NCI-H2029 treated with DMSO at 0.1 percent for 48 hours (cell line): ENCODE measurements at places on chromosomes 12 and 14.

GRCh38 chr14:71591929-71592328 lies 340.3 kb upstream of the RGS6 start:
- DNase-seq = no peak

DNA sequence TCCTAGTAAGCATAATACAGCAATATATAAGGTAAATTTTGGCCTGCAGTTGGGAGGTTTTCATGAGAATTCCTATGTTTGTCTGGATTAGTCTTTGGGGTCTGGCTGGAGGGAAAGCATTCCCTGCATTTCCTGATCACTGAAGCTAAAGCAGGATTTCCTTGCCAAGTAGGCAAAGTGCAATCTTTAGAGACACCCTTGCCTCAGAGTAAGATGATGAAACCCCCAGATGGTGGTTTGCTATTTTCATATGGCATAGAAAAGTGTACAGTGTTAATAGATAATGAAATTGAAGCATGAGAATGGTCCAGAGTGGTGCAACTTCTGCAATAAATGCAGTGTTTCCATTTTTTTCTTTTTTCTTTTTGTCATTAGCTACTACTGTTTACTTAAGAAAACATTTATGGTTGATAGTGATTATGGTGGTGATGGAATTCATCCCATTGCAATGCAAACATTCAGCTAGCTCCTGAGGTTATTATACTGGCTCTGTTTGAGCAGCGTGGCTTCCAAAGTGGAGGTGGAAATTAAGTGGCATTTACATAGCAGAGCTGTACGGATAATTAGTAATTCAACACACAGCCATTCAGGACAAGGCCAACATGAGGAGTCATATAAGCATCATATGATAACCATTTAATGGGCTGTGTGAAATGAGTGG lies 276.3 kb downstream of the DUSP6 start:
- DNase-seq = no peak

GRCh38 chr12:39613525-39613924 lies 6.1 kb downstream of the ABCD2 start:
- DNase-seq = no peak

DNA sequence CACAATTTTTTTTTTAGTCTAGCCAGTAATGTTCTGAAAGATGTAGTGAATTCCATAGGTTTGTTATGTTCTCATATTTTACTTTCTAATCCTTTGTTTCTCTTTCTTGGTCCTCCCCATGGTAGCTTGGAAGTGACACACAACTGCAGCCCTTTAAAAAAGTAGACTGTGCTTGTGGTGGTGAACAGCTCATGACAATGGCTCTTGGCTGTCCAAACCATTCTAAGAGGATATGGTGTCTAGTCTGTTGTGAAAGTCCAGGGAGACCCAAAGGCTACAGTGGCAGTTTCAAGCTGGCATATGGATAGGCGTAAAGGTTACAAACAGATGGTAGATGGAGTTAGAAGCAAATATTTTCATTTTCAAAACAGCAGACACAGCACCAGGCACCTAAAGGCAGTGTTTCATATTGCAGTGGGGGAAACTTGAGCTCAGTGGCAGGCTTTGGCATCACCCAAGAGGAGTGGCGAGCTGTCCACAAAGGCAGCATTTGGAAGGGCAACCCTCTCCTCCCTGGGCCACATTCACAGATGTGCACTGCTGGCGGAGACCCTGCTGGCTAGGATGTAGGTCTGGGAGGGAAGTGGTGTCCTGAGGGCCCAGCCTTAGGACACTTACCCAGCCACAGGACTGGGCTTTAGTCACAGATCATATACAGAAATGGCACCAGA lies 102.1 kb downstream of the DYRK2 start:
- DNase-seq = no peak

- no peak for DNase-seq
Measured at GRCh38 chr12:21552635-21553328, 26.7 kb downstream of the SPX start.

GRCh38 chr12:50932787-50933280 lies 19.5 kb upstream of the HIGD1C start:
- DNase-seq = no peak

DNA sequence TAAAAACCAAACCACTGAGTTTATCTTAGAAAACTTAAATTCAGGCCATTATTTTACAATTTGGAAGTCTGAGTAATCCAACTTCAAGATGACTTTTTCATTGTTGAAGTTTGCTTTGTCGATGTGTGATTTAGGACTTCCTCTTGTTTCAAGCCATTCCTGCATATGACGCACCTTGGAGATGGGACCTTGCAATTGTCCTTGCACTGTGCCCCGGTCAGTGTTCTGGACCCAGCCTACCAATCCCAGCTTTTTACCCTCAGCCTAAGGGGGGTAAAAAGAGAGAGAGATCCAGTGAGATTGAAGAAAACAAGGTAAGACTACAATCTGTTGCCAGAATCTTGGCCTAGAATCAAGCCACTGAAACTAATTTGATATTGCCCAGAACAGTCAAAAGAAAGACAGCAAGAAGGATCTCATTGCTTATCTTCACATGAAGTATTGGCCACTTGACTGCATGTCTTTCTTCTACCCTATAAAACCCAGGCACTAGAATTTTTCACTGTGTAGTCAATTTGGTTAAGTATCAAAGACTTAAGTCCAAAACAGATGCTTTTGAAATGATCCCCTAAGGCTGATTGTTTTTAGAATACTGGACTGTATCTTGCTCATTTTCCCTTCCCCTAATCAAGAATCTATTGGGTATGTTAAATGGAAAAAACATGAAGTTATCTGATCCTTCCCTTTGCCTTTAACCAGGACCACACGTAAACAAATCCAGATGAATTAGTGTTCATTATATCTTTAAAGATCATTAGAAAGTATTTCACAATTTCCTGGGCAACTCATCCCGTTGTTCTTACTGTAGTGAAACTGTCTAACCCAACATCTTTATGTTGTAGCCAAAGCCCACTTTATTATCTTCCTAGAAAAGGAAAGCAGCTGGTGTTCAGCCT lies 2.4 kb upstream of the MLH3 start:
- no peak for DNase-seq

DNA sequence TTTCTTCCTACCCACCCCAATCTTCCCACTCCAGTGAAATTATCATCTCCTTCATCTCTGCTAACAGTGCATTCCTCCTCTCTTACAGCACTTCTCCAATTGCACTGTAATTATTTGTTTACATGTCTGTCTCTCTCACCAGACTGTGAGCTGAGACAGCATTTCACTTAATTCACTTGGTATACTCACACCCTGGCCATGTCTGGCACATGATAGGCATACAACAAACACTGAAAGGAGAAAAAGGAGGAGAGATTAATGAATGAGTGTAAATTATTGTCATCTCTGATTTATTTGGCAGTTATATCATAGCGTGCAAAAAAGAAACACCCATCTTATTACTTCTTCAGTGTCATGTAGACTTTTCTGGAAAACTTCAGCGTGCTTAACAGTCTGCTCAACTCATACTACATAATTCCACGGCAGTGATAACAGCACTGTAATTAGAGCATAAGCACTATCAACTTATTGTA lies 452.3 kb downstream of the ADAMTS20 start:
- DNase-seq = no peak

GRCh38 chr12:98109266-98109665 lies 406.1 kb upstream of the TMPO start:
- DNase-seq = no peak

DNA sequence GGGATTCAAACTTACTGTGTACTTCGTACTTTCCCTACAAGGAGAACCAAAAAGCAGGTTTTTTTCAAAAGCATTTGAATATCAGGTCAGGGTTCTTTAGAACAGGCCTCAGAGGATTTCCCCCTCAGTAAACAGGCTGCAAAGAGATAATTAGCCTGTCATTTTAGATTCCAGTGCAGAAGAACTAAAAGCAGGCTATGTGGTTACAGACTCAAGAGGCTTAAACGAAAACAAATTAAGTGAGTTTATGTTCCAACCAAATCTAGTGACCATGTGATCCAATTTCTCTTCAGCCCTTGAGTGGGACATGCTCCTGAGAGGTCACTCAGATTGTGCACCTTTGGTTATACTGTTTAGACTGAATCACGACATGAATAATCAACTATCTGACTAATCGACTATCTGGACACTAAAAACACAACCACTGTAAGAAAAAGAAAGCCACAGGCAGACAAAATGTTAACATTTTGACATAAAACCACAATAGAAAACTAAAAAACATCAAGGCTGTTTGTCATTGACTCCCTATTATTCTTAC lies 4.5 kb downstream of the TMED8 start:
- peak; percentile 25 for DNase-seq

DNA sequence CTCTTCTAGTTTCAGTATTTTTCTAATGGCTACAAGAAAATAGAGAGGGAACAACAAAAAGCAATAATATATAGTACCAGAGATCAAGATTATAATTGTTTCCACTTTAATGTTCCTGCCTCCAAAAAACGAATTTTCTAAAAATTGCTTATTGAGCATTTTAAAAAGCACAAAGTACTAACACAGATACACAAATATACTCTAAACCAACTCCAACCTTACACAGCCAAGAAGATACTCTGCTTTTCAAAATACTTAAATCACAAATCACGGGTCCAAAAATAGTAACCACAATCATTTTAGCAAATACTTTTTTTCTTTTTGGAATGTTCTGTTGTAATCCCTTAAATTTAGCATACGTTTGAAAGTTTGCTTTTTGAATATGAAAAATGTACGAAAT lies 2.0 kb downstream of the YAF2 start:
- DNase-seq = no peak

DNA sequence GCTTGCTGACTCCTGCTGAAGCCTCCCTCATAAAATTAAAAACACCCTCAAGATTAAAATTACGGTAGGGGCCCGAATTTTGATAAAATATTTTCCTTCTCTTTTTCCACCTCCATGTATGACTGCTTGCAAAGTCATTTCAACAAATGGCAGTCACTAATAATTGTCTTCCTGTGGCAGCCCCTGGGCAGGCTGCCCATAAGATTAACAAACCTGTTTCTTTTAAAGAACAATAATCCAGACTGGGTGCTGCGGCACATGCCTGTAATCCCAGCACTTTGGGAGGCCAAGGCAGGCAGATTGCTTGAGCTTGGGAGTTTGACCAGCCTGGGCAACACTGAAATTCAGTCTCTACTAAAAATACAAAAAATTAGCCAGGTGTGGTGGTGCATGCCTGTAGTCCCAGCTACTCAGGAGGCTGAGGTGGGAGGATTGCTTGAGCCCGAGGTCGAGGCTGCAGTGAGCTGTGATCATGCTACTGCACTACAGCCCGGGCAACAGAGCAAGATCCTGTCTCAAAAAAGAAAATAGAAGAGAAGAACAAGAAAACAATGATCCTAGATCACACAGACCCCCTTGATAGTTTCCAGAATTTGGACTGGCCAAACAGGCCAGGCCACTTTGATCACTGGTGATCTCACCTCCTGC lies 8.7 kb downstream of the SAV1 start:
- no peak for DNase-seq

DNA sequence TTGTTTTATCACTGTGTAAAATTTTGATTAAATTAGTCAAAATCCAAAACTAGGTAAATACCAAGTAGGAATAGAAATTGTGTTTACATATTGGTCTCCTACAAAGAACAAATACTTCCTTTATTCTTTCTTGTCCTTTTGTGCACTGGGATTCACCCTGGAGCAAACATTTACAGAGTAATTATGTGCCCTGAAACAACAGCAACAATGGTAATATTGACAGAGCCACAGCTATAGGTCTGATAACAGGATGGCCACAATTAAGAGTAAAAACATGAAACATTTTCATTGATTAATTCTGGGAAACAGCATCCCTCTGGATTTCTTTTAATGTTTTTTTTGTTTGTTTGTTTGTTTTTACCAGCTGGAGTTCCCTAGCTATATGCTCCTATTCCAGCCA lies 61.2 kb downstream of the SLC38A6 start:
- peak; percentile 97 for DNase-seq

- peak; percentile 18 for DNase-seq
Measured at GRCh38 chr12:2959505-2960389, 550 bp downstream of the TEAD4 start.

DNA sequence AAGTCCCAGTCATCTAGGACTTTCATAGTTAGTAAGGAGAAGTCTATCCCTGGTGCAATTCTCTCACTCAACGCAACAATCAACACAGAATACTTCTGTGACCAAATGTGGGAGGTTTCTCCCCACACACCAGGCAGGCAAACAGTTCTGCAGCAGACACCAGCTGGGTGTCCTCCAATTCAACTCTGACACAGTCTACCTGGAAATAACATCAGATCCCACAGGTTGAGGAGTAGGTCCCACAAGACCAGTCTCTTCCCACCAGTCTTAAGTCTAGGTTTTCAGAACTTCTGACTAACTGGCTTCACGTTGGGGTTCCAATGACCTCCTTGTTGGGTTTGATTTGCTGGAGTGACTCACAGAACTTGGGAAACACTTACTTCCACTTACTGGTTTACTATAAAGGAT lies 14.8 kb downstream of the ACOT6 start:
- DNase-seq = no peak

- no peak for DNase-seq
Measured at GRCh38 chr14:24662753-24663152, 28.8 kb upstream of the GZMB start.

- DNase-seq = no peak
Measured at GRCh38 chr14:96928779-96929380, 131.7 kb downstream of the VRK1 start.

DNA sequence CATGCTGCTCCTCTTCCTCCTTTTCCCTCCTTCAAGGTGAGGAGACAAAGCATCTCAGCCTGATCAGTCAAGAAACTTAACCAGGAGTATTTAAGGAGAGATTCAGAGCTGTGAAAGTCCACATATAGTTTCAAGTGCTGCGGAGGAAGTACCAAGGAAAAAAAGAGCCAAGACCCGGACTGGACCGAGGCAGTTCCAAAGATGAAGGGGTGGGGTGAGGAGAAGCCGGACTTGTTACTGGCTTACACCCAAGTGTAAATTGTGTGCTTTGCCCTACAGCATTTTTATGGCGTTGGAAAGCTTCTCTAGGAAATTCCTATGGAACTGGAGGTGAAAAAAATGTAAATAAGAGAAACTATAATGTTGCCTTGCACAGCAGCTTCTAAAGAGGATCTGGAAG lies 263.1 kb downstream of the GRIN2B start:
- DNase-seq = no peak

GRCh38 chr14:59026081-59026480 lies 162.4 kb upstream of the DAAM1 start:
- no peak for DNase-seq
